ENCODE measurements at places on chromosomes 12 and 14. TPM values are rescaled to one million over a fixed set of nuclear protein-coding genes. Genes with fewer than 3 reads are reported as not detected.

SPX gene
- total RNA-seq, result 1.1 TPM

DNA sequence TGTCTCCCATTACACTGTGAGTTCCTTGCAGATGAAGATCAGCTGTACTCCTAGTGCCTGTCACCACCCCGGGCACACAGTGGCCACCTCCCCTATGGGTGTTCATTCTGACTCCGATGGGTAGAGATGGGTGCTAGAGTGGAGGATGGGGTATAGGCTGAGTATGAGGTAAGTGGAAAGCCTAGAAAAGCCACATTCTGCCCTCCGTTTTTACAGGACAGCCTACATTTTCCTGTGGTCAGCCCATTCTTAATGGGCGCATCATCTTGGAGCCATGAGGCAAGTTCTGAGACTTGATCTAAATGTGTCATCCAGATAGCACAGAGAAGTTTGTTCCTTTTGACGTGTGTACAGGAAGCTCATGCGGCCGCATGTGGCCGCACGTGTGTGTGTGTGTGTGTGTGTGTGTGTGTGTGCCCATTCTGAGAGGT is 166.7 kb upstream of the HIF1A start:
- DNase-seq, result no peak

CLEC1B gene
- total RNA-seq, result not detected

DNA sequence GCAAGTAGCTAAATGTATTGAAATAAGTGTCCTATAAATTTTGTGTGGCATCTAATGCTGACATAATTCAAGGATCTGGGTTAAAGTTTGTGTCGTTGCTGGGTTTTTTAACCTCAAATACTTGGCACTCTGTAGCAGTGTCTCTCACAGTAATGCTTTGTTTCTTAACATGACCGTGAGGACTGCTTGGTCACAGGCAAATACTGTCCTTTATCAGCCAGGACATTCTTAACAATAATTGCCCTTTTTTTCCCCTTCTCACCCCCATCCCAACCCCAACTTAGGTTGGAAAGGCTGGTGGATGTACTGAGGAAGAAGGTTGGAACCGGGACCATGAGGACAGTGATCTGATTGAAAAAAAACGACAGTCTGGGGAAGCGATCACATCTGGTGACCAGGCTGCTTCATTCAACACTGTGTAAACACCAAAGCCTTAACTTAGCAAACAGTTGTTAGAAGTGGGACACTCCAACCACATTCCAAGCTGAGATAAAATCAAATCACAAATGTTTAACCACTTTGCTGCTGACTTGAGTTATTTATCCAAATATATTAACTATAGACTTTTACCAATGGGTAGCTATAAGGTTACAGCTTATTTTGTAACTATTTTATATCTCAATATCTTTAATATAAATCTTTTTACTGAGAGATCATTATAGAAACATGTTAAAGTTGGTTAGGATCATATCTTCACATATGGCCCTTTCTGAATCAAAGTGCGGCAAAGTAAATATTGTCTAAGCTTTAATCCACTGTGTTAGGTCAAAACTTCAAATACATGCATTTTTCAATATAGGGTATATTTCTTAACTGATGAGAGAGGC is 48.2 kb downstream of the FOXA1 start:
- no peak for DNase-seq

REM2 gene
- total RNA-seq, result not detected

DNA sequence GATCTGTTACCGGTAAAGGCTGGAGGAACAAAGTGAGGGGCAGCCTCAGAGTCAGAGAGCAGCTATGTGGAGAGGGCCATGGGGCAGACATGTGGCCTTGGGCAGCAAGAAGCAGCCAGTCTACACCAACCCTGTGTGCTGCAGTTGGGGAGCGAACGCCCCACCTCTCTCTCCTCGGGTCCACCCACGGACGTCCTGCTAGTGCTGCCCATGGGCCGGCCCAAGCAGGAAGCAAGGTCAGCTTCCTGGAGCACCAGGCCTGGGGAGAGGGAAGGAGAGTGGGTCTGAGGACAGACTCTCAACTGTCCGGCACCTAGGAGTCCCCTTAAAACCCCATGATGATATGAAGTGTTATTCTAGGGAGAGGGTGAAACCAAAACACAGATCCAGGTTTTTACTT is 254.8 kb upstream of the FKBP4 start:
- DNase-seq, result no peak

DNA sequence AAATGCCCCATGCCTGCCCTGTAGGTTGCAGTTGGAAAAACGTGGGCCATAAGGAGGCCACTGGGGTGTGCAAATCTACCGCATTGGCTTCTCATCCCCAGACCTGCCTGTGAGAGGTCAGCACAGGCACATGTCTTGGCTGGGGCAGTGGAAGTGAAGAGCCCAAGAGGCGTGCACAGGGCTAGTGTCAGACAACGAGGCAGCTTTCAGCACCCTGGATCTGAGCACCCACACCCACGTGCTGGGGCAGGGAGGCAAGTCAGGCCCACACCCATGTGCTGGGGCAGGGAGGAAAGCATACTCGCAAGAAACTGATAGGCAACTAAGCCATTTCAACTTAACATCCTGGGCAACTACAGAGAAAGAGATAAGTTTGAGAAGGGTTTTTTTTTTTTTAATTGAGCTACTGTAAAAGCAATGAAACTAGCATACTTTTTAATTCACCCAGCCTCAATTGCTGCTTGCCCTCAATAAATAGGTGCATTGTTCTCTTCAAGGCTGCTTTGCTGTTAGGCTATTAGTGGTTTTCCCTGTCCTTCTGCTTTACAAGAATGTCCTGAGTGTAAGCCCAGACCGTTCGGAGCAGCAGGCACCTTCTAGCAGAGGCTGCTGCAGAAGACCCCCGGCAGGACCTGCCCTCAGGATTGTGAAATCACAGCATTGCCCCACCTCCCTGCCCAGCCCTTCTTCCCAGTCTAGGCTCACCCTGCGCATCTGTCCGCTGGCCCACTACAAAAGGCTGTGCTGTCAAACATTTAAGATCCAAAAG is 355.3 kb upstream of the FKBP4 start:
- DNase-seq, result no peak

DNA sequence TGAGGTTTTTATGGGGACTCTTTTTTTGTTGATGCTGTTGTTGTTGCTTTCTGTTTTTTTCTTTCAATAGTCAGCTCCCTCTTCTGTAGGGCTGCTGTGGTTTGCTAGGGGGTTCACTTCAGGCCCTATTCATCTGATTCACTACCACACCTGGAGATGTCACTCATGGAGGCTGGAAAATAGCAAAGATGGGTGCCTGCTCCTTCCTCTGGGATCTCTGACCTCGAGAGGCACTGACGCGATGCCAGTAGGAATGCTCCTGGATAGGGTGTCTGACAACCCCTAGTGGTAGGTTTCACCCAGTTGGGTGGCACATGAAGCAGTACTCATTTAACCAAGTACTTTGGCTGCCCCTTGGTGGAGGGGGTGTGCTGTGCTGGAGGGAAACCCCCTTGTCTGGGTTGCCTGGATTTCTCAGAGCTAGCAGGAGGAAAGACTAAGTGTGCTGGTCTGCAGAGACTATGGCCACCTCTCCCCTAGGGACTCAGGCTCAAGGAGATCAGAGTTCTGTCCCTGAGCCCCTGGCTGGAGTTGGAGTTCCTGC is 745.5 kb downstream of the TMTC2 start:
- DNase-seq, result no peak

GRCh38 chr12:125267114-125267513 is 201.9 kb downstream of the AACS start:
- no peak for DNase-seq

DNA sequence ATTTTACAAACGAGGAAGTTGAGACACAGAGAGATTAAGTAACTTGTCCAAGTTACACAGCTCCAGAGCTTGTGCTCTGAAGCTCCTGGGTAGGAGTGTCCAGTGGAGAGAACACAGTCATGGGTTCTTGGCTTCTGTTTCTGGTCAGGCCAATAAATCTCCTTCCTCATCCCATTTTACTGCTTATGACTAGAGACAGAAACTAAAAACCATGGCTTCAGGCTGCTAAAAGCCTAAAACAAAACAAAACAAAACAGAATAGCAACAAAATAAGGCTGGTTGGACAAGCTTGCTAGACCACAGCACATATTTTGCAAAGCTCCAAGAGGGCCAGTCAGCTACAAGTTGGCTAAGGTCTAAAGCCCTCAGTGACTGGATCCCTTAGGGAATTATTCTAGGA is 49.8 kb downstream of the PTGER2 start:
- no peak for DNase-seq

GRCh38 chr12:51820526-51821439 is 27.7 kb downstream of the FIGNL2 start:
- DNase-seq, result peak; percentile 83

DNA sequence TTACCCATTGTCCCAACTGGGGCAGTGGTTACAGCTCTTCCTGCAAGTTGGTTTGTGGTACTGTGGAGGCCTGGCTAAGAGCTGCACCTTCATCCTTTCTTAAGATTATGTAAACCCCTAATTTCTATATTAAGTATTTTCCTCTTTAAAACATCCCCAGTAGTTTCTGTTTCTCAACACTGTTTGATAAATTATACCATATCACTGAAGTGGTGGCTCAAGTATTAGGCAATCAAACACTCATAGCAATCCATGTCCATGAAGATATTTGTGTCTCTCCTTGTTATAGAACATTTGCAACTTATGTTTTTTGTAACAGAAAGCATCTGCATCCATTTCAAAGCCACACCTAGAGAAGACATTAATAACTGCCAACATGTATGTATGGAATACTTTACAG is 31.8 kb downstream of the ATXN3 start:
- DNase-seq, result no peak

DNA sequence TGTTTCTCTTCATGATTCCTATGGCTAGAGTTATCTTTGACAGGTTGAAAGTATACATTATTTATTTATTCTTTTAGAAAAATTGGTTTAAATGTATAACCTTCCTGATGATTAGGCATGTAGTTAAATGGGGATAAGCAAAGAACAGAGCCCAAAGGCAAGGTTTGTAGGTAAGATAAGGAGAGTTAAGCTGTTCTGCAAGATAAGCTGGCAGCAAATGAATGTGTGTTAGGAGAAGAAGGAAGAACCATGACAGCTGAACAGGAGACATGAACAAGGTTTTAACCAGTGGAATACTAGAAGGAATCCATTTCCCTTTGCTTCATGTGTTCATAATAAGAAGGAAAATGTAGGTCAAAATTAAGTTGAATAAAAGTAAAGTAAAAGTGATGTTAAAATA is 1330.1 kb upstream of the USP15 start:
- DNase-seq, result no peak

- DNase-seq, result no peak
Measured at GRCh38 chr12:106814714-106815113, 40.2 kb downstream of the RIC8B start.

GRCh38 chr12:109518820-109519665 is 41.6 kb downstream of the UBE3B start:
- DNase-seq, result peak; percentile 52

ZNF385A gene
- 0.89 TPM for total RNA-seq

- DNase-seq, result no peak
Measured at GRCh38 chr14:39592116-39592789, 160.0 kb upstream of the FBXO33 start.

DNA sequence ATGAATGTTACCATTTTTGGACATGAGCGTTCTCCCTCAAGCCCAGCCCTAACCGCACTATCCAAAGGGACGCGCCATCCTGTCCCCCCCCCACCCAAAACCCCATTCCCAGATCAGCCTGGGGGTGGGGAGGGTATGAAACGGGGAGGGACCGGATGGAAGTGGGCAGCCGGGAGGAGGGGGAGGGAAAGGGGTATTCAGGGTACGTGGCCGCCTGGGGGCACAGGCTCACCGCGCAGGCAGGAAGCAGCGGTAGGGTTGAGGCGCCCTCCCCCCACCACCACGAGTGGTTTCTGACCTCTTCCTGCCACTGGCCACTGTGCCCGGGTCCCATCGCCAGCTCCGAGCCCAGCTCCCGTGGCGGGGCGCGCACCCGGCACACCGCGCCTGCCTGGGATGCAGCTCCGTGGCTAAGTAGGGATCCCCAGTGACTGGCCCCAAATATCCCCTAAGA is 1.4 kb downstream of the ACTN1 start:
- peak; percentile 90 for DNase-seq

DNA sequence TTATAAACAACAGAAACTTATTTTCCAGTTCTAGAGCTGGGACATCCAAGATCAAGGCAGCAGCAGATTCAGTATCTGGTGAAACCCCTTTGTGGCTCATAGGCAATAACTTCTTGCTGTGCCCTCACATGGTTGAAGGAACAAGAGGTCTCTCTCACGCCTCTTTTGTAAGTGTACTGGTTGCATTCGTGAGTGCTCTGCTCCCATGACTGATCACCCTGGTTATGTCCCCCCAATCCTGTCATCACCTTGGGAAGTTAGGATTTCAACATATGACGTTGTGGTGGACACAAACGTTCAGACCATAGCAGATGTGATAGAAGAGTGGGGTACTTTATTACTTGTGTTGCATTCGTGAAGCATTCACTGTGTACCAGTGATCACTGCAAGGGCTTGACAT is 184.0 kb downstream of the SRGAP1 start:
- no peak for DNase-seq

CSRNP2 gene
- 7.8 TPM for total RNA-seq

- DNase-seq, result peak; percentile 39
Measured at GRCh38 chr12:57521525-57522010, 1.1 kb upstream of the MBD6 start.

- no peak for DNase-seq
Measured at GRCh38 chr14:98994561-98994960, 277.4 kb downstream of the BCL11B start.

FANCM gene
- total RNA-seq, result 2.2 TPM

SIX6 gene
- total RNA-seq, result not detected

DNA sequence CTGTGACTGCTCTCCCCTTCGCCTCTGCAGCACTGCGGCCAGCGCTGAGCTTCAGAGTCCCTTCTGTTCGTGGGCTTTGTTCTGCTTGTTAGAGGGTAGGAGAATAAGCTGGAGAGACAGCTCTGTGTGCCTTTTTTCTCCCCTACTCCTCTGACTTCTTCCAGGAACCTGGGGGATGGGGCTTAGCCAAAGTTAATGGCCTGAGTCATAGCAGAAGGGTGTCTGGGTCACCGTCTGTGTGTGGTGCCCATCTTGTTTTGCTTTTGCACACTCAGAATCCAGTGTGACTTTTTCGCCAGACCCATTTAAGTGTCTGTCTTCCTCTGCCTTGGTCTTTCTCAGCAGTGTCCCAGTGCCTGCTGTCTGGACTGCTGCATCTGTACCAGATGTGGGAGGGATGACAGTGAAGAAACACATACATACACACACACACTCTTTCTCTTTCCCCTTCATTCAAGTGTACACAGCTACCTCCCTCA is 3.0 kb downstream of the KIF5A start:
- peak; percentile 14 for DNase-seq

OASL gene
- total RNA-seq, result 51.1 TPM

DNA sequence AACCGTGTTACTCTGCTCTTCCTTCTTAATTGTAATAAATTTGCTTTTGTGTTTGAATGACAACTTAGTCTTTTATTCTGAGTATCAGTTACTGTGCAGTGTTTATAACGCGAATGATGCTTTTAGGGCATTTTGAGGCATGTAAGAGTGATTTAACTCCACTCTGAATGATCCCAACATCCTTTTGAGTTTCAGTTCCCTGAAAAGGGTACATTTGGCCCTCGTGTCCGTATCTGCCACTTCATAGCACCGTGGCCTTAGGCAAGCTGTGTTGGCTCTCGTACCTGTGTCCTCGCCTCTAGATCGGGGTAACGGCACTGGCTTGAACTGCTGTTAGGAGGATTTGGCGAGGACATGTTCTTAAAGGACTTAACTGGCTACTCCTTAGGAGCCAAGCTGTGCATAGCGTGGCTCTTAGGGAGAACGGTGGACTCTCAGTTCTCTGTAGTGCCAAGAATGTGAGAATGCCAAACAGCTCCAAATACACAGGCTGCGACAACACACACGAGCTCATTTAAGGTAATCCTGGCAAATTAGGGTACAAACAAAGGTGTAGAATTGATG is 92.0 kb downstream of the PPP2R5C start:
- DNase-seq, result no peak

All from MG63 (cell line).